ENCODE measurements at places on chromosomes 12 and 14.

- no peak for DNase-seq
Observed at GRCh38 chr14:98189062-98189461, 1082.9 kb downstream of the BCL11B start.

DNA sequence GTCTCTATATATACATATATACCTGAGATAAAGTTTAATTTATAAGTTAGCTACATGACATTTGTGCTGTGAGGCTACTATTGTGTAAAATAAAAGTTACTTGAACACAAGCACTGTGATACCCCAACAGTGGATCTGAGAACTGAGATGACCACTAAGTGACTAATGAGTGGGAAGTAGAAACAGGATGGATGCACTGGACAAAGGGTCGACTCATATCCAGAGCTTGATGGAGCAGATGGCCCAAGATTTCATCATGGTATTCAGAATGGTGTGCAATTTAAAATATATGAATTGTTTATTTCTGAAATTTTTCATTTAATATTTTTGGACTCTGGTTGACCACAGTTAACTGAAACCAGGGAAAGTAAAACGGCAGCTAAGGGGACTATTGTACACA, 908.6 kb upstream of the MDGA2 start:
- DNase-seq, result no peak

DNA sequence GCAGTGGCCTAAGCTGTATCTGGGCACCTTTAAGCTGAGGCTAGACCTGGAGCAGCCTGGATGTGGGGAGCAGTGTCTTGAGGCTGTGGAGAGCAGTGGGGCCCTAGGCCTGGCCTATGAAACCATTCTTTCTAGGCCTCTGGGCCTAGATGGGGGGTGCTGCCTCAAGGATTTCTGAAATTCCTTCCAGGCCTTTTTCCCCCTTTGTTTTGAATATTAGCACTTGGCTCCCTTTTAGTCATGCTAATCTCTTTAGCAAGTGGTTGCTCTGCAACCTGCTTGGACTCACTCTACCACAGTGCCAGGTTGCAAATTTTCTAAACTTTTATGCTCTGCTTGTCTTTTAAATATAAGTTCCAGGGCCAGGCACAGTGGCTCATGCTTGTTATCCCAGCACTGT, 41.6 kb upstream of the RFX4 start:
- DNase-seq, result no peak

DNA sequence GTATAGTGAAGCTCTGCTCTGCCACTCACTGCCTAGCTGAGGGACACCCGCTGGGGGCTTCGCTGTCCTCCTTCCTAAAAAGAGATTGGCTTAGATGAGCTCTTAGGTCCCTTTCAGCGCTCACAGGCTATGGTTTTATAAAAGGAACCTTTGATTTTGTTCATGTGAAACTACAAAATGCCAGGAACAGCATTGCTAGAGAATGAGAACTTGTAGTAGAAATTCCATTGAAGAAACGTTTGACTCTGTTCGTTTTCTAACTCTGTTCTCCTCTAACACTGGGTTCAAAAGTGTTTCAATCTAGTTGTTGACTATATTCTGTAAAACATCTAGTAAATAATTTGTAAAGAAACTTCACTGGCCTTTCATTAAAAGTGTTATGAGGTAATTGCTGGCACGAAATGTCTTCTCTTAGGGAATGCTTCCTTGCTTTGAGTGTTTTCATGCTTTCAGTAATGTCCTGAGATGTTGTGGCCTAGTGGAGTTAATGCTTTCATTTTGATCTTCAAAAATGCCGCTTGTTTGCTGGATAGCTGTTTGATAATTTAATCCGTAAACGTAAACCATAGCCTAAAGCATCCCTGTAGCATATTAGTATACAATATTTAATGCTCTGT, 1.6 kb downstream of the MARK3 start:
- no peak for DNase-seq

- no peak for DNase-seq
Observed at GRCh38 chr14:103427485-103428443, 42.5 kb downstream of the MARK3 start.

DNA sequence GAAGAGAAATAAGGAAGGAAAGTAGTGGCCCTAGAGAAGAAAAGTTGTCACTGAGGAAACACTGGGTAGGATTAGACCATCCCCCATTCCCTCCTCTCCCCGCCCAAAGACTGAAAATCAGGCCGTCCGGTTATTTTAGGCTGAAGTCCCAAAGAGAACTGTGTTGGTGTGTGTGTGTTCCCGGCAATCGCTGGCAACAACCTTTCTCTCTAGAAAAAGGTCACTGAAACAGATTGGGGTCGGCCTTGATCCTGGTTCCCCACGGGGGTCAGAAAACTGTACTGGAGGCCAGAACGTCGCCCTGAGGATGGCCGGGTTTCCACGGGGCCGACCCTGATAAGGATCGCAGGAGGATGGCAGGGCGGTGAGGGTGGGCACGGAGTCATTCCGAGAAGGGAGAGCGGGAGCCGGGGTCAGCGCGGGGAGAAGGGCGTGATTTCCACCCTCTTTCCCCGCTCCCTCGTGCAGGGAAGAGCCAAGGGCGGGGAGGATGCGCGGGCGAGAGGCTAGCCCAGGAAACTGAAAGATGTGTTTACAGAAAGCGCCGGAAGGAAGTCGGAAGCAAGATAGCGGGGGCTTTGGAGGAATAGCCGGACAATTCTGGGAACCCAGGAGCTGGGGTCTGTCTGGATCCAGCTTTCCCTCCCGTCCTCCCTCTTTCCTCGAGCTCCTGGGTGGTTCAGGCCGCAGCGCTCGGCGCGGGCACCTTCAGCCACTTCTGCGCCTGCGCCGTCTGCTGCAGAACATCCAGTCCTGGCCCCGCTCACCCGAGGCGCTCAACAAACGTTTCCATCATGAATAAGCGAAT, 25.3 kb upstream of the SPTLC2 start:
- no peak for DNase-seq

DNA sequence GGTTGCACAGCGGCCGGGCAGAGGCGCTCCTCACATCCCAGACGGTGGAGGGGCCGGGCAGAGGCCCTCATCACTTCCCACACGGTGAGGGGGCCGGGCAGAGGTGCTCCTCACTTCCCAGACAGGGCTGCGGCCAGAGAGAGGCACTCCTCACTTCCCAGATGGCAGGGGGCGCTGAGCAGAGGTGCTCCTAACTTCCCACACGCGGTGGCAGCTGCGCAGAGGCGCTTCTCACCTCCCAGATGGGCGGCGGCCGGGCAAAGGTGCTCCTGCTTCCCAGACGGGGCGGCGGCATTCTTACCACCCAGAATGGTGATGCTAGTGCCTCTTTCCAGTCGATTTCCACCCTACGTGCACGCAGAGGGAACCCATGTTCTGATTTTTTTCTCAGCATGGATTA, 304.4 kb downstream of the RGS6 start:
- no peak for DNase-seq

DNA sequence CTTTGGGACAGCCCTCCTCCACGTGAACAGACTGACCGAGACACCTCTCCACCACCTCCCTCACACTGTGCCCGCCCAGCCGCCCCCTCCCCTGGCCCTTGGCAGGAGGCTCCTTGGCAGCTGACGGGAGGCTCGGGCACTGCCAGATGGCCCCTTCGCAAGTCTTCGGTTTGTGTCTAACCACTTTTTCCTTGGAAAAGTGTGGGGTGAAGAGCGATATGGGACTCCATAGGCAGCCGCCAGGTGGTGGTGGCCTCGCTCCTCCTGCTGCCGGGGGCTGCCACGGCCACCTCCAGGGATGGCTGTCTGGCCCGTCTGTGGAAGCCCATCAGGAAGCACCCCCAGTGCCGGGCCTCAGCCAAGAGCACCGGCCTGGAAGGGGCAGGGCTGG, 58.7 kb downstream of the LRCOL1 start:
- no peak for DNase-seq

DNA sequence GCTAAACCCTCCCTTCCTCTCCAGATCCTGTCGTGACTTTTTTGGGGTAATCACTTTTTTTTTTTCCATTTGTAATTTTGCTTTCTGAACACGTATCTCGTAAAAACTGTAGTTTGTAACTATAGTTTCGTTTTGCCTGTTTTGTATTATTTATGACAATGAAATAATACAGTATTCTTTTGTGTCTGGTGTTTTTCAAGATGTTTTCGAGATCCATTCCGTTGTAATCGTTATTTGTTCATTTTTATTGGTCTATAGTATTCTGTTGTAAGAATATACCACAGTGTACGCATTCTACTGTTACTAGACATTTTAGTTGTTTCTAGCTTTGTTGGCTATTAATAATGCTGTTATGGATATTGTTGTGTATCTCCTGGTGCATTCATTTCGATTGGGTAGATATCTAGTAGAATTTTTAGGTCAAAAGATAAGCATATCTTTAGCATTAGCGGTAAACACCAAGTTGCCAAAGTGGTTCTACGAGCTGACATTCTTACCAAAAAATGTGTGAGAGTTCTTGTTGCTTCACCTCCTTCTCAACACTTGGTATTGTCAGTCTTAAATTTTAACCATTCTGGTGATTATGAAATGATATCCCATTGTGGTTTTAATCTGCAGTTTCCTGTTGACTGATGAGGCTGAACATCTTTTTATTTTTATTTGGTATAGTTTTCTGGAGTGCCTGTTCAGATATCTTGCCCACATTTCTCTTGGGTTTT, 92.3 kb upstream of the EVL start:
- DNase-seq, result no peak

DNA sequence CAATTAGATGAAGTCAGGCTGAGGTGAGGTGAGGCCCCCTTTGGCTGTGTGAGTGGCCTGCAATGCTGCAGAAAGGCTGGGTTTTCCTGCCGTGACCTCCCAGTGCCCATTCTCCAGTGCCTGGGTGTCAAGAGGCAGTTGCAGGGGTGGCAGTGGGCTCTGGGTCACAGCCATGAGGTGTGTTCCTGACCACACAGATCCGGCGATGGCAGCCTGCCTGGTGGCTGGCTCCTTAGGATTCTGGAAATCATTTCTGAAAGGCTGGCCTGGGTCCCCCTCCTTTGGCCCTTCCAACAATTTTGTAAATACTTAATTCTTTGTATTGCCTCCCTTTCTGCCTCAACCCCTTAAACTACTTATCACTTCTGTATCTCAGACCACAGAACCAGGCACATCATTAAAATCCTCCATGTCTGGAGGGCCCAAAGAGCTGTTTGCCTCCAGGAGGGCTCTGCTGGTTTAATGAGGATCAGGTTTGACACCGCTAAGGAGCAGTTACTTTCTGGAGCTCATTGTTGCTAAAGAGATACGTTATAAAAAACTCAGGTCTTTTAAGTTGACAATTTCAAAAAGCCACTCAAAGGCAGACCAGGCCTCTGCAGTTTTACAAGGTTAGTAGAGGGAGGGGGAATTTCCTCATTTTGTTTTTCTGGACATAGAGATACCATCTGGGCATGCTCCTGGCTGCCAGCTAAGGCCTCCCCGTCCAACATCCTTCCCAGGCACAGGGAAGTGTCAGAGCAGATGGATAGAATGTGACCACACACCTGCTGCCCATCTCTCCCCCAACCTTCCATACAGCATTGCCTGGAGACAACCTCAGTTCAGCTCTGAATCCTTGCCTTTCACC, 204.4 kb downstream of the FOXN3 start:
- DNase-seq, result no peak

- DNase-seq, result no peak
Observed at GRCh38 chr12:131038961-131039950, 85.5 kb downstream of the ADGRD1 start.

GRCh38 chr12:42756841-42757623, 167.5 kb upstream of the PRICKLE1 start:
- DNase-seq, result peak; percentile 46

DNA sequence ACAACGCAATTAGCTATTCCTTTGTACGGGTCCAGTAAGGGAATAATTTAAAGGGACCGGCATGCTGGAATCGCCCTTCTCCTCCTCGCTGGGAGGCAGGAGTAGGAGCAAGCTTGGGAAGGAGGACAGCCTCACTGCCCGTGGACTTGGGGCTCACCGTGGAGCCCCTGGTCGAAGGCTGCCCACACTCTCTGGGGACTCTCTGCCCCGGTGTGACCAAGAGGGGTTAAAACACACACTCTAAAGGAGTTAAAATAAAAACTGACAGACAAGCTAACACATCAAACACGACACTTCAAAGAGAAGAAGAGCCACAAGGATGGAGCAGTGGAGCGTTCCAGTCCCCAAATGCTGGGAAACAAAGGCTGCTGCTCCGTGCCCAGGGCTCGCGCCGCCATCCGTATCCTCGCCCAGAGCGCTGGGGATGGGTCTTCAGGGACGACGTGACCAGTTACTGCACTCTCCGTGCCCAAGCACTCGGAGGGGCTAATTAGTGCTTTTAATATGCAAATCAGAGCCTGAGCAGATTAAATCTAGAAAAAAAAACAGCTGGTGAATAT, 123.3 kb downstream of the PAPOLA start:
- no peak for DNase-seq

DNA sequence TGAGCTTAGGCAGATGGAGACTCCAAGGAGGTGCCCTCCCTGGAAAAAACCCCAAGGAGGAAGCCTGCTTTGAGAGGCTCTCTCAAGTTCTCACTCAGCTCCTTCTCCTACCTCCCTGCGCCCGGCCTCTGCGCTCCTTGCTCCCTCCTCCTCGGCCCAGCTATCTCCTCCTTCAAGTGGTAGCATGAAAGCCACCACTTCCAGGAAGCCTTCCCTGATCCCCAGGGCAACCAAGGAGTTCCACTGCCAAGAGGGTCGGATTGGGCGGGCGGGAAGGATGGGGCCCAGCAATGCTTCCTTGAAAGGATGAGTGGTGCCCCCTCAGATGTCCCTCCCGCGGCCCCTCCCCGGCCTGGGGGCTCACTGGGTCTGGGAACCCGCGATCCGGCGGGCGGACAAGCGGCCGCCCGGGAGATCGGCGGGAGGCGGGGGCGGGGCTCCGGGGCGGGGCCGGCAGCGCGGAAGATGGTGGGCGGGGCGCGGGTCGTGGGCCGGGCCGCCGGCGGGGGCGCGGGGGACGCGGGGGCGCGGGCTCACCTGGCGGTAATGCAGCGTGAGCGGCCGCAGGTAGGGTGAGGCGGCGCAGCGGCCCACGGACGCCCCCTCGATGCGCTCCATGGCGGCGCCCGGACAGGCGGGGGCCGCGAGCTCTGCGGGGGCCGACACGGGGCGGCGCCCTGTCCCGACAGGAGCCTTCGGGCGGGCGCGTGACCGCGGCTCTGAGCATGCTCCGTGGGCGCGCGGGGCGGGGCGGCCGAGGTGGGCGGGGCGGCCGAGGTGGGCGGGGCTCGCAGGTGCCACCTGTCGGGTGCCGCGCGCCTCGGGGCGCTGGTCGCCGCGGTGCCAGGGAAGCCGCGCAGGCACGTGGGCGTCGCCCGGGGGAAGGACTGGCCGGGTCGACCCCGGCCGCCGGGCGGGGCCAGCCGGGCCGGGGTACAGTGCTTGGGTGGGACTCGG, at the start of gene NUDT14:
Gene NUDT14, minus strand, starts transcription at position 721 of the 957 bp plus-strand sequence. Its CDS starts 103 bp downstream, at position 618.
- DNase-seq, result no peak

GRCh38 chr12:111429828-111430432, 24.2 kb downstream of the SH2B3 start:
- DNase-seq, result no peak

DNA sequence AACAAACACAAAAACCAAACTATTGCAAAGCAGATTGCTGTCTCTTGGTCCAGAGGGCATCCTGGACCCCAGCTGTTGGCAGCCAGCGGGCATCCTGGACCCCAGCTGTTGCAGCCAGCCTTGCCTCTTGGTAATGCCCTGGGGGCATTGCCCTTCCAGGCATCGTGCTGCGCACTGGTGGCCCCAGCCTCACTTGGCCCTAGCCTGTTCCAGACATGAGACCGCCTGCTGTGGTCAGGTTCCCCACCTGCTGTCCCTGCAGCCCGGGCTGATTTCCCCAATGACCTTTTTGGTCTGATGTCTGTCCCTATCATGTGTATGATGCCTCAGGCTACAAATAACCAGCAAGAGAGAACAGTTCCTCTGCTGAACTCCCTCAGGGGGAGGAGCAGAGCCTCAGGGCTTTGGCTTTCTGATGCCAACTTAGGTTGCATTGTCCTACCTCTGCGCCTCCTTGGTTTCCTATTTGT, 20.8 kb downstream of the MLXIP start:
- DNase-seq, result no peak

Data from neuronal stem cell (in vitro differentiated cells).